ENCODE measurements at places on chromosomes 2 and 18.
A peak's percentile ranks its signal among the peaks of the same experiment; 100 is the strongest.

DNA sequence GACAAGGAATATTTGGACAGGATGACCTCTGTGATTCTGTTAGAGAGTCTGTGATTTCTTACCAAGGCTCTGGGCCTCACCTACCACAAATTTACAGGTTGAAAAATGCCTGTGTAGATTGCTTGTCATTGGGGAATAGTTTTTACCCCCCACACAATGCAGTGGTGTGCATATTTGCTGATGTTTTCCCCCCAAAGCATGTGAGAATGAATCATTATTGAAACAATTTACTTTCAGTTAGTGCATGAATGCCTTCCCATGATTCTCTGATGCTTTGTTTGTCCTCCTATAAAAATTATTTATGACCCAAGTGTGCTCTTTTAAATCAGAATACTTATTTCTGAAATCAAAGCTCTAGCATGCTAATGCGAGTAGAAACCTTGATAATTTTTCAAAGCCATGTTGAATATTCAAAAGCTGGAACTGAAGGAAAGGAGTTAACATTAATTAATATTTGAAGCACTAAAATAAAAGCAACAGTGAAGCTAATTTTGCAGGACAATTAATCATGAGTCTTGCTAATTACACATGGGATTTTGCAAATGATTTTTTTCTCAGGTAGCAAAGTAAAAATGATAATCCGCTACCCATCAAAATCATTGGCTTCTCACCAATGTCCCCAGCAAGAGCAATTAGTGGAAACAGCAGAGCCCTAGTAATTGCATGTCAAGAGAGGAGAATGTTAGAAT lies 361.2 kb upstream of the HNRNPA3 start:
- DNase-seq = no peak

- DNase-seq = no peak
Measured at GRCh38 chr18:41992703-41993102, 37.7 kb downstream of the PIK3C3 start.

DNA sequence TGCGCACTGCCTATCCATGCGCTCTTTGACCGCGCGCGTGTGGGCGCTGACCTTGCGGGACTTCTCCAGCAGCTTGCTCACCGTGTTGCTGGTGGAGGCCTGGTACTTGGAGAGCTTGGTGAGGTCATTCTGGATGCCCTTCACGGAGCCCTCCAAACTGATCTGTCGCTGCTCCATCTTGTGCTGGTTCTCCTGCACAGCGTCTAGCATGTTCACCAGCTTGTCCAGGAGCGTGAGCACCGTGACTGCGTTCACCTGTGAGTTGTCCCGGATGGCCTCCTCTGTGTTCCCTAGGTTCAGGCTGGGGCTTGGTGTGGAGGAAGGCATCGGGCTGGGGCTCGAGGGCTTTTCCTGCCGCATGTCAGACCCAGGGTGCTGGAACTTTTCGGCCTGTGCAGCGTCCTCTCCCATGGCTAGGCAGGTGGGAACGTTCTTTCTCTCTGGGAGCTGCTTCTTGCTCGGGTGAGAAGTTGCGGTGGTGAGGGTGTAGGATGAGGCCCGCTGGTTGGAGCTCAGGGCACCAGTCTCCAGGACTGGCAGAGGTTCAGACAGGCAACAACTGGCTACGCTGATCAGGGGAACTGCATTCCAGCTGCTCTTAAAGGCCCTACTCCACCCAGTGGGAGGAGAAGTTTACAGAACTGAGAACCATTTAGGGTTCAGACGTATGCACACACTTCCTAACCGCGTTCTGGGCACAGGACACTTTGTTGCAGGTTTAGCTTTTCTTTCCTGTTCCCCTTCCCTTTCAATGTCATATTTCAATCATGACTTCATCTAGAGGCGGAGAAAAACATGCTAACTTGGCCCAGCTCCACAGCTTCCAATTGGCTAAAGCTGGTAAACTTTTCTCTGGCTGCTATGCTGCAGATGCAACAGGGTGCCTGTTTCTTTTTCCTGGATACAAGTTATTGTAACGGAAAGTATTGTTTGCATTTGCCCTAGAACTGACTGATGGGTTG lies at the start of gene CAVIN2:
TSS of gene CAVIN2 (minus strand) at position 574 of the 962 bp plus-strand sequence. CDS start at position 411, 163 bp downstream.
- peak; percentile 85 for DNase-seq

- DNase-seq = no peak
Measured at GRCh38 chr2:132268977-132269523, 107.3 kb upstream of the ANKRD30BL start.

DNA sequence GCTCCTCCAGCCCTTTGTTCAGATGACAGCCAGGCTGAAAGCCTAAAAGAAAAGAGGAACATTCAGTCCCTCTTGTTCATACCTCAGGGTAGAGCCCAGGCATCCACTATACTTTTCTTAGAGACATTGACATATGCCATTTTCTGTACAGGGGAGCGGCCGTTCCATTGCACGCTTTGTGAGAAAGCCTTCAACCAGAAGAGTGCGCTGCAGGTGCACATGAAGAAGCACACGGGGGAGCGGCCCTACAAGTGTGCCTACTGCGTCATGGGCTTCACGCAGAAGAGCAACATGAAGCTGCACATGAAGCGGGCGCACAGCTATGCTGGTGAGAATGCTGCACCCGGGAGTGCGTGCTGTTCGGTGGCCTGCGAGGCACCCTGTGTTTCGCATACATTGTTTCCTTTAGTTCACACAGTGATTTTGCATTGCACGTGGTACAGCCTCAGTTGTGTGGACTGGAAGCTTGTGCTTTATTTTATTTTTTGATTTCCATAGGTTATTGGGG lies 138.2 kb downstream of the ZNF236 start:
- no peak for DNase-seq

- DNase-seq = no peak
Measured at GRCh38 chr2:236507393-236508085, 62.1 kb upstream of the ACKR3 start.

DNA sequence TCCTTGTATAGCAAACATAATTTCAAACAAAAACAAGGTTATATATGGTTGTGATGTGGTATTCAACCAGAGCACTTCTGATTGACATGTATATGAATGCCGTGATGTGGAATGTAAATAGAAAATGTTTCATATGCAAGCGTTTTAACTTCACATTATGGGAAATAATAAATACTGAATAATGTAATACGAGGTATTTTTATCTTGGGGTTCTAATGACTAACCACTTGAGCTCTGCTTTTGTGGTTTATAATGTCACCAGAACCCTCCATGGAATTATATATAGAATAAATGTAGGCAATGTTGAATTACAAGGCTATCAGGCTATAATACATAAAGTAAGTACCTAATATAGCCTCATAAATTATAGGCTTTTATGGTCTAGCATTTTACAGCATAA lies 72.4 kb downstream of the ZNF521 start:
- no peak for DNase-seq

GRCh38 chr2:42804891-42805290 lies 12.5 kb upstream of the HAAO start:
- no peak for DNase-seq

DNA sequence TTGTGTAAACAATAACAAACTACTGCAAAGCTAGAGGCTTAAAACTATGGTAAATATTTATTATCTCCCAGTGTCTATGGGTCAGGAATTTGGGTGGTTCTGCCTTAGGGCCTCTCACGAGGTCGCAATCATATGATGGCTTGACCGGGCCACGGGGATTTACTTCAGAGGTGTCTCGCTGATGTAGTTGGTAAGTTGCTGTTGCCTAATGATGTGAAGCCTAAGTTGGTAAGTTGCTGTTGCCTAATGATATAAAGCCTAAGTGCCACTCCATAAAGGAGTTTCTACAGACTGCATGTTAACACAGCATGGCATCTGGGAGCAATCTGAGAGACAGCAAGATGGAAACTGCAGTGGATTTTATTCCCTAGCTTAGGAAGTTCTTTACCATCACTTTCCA lies 35.8 kb downstream of the FMNL2 start:
- no peak for DNase-seq

DNA sequence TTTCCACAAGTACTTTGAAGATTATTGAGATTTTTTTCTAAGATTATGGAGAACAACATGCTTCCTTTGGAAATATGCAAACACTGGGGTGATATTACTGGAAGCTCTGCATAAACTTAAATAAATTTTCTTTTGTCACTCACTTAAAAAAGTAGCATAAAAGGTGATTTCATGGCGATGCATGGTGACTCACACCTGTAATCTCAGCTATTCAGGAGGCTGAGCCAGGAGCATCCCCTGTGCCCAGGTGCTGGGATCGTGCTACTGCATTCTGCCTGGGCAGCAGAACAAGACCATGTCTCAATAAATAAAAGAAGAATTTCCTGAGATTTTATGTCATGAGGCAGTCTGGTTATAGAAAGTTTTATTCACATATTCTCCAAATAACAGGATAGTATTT lies 679.1 kb upstream of the CDH2 start:
- DNase-seq = no peak

DNA sequence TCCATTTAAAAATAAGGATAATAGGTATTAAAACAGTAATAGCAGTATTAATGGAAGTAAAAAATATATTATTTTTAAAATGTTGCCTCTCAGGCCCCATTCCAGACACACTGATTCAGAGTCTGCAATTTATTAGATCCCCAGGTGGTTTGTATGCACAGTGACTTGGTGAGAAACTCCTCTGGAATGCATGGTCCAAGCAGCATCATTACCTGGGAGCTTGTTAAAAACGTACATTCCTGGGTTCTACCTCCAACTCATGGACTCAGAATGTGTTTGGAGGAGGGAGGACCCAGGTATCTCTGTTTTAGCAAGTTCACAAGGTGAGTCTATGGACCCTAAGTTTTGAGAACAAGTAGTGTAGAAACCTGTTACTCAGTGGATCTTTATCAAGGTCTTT lies 95.6 kb downstream of the ITGA4 start:
- no peak for DNase-seq

DNA sequence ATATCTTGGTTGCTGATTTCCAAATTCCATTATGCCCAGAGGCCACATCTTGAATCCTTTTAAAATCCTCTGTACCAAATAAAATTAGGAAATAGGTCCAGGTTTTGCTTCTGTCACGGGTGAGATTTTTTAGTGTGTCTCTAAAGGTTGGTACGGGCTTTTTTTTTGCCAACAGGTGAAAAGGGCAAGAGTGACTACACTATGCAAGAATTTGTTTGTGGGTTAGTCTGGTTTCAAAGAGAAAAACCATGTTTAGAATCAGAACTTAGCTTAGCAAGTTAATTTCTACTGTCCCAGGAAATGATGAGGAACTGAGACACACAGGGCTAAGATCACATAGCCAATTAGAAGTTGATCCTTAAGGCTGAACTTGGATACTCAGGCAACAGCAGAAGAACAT lies 41.7 kb downstream of the POLR1A start:
- no peak for DNase-seq

- DNase-seq = no peak
Measured at GRCh38 chr2:15750822-15751329, 159.2 kb downstream of the DDX1 start.

DNA sequence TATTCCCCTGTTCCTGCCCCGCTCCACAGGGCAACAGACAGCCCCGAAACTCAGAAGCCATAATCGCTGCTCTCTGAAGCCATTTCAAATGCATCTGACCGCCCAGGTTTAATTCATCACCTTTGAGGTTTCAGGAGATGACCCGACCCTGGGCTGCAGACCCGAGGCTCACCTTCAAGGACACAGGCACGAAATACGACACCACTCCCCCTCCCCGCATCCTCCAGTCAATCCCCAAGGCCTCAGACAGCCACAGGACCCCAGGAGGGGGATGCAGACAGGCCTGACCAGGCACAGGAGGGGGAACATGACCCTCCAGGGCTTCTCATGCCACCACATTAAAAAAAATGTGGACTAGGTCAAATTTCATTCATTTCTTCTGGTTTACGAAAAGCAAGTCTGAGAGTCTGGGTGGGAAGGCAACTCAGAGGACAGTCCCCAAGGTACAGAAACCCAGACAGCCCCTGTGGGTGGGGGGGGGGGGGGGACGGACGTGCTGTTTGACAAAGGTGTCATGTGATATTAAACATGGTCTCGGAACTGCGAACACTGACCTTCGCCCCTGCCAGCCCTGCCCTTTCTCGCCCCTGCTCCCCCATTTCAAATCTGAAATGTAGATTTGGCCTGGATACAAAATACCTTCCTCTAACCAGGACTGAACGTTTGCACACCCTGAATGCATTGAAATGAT lies 142.9 kb downstream of the BCL11A start:
- no peak for DNase-seq

DNA sequence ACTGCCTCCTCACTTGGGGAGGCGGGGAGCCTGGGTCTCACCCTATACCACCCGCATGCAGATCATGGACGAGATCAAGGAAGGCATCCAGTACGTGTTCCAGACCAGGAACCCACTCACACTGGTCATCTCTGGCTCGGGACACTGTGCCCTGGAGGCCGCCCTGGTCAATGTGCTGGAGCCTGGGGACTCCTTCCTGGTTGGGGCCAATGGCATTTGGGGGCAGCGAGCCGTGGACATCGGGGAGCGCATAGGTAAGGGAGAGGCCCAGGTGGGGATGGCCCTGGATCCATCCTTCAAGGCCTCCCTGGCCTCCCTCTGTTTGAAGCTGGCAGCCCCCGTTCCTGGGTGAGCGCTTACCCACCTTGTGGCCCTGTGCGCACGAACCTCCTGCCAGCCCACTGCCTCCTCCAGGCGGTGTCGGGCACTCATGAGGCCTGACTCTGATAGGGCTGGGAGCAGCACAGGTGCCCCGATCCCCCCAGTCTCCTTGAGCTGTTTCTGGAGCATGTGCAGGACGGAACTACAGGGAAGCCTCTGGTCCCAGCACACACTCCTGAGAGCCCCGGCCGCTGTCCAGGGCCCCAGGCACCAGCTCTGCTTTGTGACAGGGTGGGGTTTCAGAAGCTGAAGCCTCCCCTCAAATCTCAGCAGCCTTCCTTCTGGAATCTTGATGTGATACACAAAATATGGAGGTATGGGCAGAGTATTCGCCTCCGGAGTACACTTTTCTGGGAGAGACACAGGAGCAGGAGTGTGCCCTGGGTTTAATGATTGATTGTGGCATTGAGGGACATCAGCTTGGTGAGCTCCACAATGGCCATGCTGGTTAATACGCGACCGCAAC lies 708 bp downstream of the AGXT start:
- DNase-seq = no peak

GRCh38 chr2:49237867-49238603 lies 83.7 kb upstream of the FSHR start:
- no peak for DNase-seq

GRCh38 chr2:20091305-20091991 lies 40.0 kb upstream of the LAPTM4A start:
- DNase-seq = no peak

DNA sequence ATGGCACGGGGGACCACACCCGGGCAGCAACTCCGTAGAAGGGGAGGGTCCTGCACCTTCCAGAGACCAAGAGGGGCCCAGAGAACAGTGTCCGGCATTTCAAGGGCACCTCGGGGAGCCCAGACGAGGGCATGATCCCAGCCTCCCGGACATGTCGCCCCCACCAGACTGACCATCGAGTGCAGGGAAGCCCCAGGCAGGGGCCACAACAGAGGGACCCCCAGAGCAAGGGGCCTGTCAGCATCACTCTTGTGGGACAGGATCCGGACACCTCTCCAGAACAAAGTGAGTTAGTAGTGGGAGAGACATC lies 50.4 kb upstream of the CTDP1 start:
- no peak for DNase-seq

DNA sequence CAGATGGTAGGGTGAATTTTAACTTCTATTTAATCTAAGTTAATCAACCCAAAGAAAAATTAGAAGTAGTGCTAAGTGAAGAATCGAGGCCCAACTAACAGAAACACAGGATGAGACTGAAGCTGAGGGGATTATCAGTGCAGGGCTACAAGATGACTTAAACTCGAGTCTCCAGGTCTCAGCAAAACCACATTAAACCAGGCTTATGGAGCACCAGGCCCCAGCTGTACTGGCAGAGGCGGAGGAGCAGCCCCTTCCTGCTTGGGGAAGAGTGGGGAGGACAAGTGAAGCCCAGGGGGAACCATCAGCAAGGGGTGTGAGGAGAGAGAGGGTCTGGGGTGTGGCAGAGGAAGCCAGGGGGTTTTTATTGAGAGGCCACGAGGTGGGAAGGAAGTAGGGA lies 135.9 kb upstream of the EPAS1 start:
- DNase-seq = no peak
